CD4-positive, alpha-beta T cell treated with Interleukin-17A for 4 hours (primary cell): ENCODE measurements at places on chromosomes 7 and 10.

GRCh38 chr10:79189853-79190435 lies 121.2 kb downstream of the ZMIZ1 start:
- no peak for DNase-seq

GRCh38 chr7:68542831-68543230 lies 1055.4 kb upstream of the AUTS2 start:
- no peak for DNase-seq

DNA sequence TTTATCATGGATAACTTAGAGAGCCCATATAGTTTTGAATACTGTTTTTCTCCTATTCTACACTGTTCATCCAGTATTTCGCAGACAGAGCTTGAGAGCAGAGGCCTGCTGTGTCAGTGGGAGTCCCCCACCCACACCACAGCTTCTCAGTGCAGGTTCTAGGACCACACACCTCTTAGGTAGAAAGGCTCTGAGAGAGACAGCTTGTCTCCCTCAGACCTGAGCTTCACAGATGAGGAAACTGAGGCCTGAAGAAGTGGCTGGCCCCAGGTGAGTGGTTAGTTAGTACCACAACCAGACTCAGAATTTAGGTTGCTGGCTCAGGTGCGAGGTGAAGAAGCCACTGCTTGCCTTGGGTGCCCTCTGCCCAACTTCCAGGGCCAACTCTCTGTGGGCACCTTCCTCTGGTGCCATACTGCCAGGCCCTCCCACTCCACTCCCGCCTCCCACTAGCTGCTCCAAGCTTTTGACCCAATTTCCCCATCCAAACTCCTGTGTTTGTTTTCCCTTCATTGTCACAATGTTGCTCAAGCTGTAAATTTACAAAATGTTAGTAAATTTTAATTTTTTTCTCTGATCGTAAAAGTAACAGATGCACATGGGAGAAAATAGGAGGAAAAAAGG lies 7.6 kb upstream of the HILPDA start:
- DNase-seq: no peak

- DNase-seq: no peak
Observed at GRCh38 chr7:82021036-82021435, 251.2 kb upstream of the HGF start.

- DNase-seq: no peak
Observed at GRCh38 chr10:126946746-126947145, 41.5 kb downstream of the DOCK1 start.
